ENCODE measurements at places on chromosomes 11 and 22.

GRCh38 chr22:40027191-40028097 is 32.7 kb downstream of the FAM83F start:
- no peak for DNase-seq

GRCh38 chr11:17812091-17812864 is 77.7 kb downstream of the KCNC1 start:
- no peak for DNase-seq

GRCh38 chr11:65864706-65865471 is 4.7 kb downstream of the MUS81 start:
- no peak for DNase-seq

DNA sequence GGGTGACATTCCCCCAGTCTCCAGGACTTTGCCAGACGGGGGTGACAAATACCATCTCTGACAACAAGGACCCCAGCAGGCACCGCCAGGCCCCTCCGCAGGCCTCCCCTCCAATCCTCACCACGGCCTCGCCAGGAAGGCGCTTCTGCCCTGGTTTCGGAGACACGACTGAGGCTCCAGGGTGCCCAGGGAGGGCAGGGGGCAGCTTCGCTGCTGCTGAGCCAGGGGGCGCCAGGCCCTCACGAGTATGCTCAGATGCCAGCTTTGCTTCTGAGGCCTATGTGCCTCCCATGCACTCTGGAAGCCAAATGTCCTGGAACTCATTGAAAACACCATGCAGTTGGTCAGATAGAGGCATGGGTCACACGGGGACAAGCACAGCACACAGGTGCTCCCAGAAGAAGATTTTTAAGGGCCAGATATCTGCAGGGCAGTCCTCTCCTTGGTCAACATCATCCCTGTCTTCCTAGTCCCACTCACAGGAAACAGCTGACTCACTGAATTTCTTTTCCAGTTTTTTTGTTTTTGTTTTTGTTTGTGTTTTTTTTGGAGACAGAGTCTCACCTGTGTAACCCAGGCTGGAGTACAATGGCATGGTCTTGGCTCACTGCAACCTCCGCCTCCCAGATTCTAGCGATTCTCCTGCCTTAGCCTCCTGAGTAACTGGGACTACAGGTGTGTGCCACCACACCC is 19.9 kb downstream of the BID start:
- DNase-seq = no peak

DNA sequence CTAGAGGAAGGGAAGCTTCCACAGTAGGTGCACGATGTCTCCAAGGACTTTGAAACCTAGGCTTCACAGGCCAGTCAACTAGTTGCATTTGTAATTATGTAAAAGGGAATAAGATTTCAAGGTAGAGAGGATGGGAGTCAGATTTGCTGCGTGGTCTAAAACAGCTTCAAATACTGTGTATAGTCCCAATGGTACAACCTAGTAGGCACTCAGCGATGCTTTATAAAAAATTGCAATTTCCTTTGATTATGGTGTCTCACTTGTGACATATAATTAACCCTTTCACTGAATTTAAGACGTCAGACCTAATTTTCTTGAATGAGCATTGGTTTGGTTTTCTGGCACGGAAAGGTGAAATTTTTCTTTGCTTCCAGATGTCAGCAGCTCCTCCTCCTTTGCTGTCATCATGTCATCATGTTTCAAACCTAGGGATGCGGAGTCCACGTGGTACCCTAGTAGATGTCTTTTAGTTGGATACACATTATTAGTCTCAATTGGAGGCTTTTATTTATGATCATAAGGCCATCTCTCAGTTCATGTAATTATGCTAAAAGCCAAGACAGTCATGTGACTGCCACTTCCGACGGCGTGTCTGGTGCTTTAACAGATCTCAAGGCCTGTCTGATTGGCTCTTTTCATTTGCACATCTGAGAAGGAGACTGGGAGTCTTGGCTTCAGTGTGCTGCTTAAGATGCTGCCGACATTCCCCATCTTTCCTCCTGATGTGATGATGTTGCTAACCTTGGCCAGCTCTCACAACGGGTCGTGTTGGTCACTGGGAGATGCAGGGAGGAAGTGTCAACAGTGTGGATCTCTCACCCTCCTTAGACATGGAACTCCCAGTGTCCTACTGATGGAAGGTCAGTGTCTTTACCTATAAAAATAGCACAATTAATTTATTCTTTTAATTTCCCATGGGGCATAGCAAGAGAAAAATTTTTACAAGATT is 134.0 kb downstream of the HIPK3 start:
- DNase-seq = no peak

- no peak for DNase-seq
Measured at GRCh38 chr11:120060512-120060911, 77.4 kb downstream of the TRIM29 start.

DNA sequence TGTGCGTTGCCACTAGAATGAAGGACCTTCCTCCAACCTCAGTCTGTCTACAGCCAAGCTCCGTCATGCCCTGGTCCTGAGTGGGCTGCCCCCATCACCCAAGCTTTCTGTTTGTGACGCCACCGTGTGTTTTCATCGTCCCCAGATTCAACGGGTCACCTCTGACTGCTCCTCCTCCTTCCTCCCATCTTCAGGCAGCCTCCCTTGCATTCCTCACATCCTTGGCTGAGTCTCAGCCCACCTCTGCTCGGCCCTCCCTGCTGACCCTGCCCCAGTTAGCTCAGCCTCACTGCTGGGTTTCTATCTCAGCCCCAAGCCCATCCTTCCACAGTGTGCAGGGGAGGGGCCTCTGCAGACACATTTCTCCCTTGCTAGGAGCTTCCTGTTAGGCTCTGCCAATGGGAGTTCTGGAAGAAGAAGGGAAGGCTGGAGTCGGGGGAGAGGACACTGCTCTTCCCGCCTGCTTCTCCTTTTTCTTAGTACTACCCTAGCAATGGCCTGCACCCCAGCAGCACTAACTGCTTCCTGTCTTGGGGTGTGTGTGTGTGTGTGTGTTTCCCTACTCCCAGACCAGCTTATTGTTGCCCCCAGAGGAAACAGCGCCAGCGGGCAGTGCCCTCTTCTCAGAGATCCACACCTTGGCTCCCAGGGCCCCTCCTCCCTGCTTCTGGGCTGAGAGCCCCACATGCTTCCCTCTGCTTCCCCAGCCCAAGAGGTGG is 5.2 kb downstream of the IFT27 start:
- DNase-seq = no peak

- no peak for DNase-seq
Measured at GRCh38 chr11:33885338-33886005, 6.4 kb downstream of the LMO2 start.

DNA sequence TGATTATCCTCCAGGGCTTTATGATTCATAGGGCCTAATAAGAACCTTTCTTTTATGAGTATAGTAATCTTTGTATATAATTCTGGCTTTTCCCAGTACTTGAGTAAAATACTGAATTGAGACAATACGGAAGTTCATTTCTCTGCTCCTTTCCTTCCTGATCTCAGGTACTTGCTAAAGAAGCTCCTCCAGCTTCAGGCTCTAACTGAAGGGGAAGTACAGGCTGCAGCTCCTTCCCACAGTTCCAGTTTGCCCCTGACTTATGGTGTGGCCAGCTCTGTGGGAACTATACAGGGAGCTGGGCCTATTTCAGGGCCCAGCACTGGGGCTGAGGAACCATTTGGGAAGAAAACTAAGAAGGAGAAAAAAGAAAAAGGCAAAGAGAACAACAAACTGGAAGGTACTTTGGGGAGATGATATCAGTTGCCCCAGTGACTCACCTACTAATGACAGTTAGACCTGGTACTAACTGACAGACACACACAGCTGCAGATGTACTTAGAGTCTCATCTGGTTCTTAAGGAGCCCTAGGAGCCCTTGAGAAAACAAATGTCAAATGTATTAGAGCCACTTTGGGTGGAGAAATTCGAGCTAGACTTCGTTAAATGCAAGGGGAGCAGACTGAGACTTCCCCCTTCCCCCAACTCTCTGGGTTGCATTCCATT is 3.0 kb downstream of the TBRG1 start:
- DNase-seq = no peak

DNA sequence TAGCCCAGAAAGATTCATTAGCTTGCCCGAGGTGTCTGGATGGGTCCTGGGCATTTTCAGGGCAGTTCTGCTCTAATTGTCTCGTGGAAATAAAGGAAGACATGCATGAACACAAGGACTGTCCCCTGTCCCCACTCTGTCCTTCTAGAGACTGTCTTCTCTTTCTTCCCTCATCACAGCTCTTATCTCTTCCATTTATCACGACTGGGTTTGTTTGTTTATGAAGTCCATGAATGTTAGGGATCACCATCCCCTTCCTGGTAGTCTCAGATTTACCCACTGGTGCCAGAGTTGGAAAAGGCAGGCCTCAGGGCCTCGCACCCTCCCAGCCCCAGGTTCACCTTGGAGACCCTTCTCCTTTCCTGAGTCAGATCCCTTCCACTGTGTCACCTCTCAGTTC is 134.8 kb downstream of the PARVA start:
- DNase-seq = no peak

DNA sequence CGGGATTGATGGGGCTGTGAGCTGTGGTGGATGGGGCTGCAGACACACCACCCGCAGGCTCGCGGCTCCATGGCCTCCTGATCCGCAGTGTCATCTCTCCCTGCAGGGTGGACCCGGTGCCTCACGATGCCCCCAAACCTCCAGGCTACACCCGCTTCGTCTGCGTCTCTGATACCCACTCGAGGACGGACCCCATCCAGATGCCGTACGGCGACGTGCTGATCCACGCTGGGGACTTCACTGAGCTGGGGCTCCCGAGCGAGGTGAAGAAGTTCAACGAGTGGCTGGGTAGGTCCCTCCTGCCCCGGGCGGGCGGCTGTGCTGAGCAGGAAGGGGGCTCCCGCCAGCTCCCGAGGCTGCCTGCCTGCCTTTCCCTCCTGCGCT is 23.1 kb downstream of the MPPED1 start:
- no peak for DNase-seq

DNA sequence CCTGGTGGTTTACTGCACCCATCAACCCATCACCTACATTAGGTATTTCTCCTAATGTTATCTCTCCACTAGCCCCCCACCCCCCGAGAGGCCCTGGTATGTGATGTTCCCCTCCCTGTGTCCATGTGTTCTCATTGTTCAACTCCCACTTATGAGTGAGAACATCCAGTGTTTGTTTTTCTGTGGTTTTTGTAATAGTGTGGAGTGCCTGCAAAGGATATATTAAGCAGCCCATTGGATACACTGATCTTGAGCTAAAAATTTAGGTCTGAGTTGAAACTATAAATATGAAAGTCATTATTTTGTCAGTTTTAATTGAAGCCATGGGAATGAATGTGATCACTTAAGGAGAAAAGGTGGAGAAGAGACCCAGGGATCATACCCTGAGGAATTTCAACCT is 23.0 kb downstream of the MRPL48 start:
- no peak for DNase-seq
